ENCODE measurements at places on chromosomes 6 and 20.

DNA sequence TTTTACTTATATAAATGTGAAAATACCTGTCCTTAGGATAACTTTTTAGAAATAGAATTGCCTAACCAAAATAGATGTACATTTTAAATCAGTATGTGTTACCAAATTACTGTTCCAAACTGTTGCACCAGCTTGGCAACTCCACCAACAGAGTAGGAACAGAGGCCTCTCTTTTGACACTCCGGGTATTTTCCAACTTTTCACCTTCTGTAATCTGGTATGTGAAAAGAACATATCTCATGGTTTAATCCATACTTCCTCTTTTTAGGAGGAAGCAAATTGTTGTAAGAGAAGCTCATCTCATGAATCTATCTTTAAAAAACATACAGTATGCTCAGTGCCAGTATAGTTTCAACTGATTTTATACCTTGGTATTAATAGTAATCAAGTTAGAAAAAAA lies 24.9 kb downstream of the RNF144B start:
- DNase-seq: peak; percentile 80

GRCh38 chr20:34557936-34558319 lies 590 bp upstream of the MAP1LC3A start:
- no peak for DNase-seq

- DNase-seq: no peak
These were observed 274.8 kb upstream of the BTBD3 start for GRCh38 chr20:11642866-11643265.

DNA sequence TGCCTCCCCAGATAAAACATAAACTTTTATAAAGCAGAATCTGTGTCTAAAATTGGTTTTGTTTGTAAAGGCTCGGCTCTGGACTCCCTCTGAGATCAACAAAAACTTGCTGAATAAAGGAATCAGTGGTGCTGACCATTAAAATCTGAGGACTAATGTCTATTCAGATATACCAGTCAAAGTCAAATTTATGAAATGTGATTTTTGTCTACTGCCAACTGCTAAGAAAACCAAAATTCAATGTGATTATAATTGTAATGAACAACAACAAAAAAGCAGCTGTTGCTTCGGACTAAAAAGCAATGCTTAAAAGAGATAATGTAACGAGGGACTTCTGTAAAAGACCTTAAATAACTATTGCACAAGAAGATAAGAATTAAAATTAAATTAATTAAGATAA lies 26.6 kb downstream of the PRKN start:
- DNase-seq: no peak

GRCh38 chr6:151313066-151313491 lies 73.3 kb downstream of the AKAP12 start:
- no peak for DNase-seq

Measured in OCI-M1 (cell line).